ENCODE measurements at places on chromosomes 4 and X.

- DNase-seq = no peak
Observed at GRCh38 chrX:104428231-104428630, 137.8 kb upstream of the IL1RAPL2 start.

DNA sequence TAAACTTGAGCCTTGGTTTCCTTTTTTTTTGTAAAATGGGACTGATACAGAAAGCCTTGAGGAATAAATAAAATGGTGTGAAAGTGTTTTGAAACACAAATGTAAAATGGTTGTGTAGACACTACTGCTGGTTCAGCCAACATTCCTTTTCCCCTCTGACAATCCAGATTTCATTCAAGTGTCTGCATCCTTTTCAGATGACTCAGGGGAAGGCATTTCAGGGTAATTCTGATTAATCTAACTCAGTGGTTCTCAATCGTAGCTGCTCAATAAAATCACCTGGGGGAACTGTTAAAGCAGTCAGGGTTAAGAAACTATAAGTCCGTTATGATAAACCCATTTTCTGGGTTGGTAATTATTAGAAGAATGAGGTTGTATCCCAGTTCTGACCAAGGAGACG is 4.6 kb downstream of the ARHGAP10 start:
- DNase-seq = no peak

DNA sequence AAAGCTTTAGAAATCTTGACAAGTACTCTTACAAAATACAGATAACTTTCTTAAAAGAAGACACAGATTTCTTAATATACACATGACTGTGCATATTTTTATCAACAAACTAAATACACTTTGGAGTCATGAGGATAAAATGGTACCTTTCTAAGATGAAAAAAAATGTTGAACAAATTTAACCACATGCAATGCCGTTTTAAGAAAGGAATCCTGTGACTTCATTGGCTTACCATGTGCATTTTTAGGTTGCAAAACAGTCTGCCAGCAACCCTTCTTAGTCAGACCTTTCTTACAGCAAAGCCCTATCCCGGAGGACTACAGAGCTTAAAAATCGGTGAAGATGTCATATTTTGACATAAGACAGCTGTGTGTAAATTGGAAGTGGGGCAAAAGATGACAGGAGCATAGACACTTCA is 51.7 kb downstream of the GASK1B start:
- DNase-seq = no peak

- DNase-seq = no peak
Observed at GRCh38 chrX:3697701-3698279, 15.7 kb downstream of the PRKX start.

DNA sequence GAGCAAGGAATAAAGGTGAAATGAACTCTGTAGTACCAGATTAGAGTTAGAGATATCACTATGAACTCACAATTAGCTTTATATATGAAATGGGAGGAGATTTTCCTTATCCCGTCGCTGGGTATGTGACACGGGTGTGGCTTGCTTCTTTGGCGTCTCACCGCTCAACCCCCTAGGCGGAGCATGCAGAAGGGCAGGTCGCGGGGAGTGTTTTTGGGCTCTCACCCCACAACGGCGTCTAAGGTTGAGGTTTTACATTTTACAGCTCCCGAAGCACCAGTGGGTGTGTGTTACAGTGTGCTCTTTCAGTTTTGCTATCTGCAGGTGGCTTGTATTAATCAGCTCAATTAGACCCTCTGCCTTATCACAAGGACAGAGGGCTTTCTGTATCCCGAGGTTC is 42.1 kb upstream of the MAGEB10 start:
- no peak for DNase-seq

DNA sequence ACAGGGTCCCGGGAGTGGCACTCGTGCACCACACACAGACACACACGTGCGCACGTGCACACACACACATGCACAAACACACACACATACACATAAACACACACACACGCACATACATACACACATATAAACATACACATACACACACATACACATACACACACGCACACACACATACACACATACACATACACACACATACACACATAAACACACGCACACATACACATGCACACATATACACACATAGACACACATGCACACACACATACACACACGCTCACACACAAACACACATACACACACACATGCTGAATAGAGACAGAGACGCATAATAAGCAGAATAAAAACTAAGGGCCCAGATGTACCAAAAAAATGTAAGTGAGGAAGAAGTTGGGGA is 332.2 kb upstream of the CXorf51B start:
- DNase-seq = no peak

- no peak for DNase-seq
Observed at GRCh38 chrX:110123331-110123782, 120.4 kb downstream of the TMEM164 start.

DNA sequence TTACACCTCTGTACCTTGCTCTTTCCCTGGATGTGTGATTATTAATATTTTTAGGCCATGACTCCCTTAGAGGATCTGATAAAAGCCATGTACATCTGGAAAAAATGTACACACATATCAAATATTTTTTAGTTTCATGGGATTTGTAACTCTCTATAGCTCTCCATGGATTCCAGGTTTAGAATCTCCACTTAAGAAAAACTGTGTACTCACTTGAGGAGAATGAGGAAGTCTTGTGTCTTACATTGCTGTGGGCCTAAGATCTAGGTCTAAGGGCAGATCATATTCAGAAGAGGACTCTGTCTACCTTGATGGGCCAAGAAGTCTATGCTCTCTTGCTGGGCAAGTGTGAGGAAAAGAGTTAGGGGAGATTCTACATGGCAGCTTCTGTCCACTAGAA is 98.0 kb downstream of the RRAGB start:
- DNase-seq = no peak

GRCh38 chrX:16970977-16971376 is 24.5 kb downstream of the REPS2 start:
- no peak for DNase-seq

DNA sequence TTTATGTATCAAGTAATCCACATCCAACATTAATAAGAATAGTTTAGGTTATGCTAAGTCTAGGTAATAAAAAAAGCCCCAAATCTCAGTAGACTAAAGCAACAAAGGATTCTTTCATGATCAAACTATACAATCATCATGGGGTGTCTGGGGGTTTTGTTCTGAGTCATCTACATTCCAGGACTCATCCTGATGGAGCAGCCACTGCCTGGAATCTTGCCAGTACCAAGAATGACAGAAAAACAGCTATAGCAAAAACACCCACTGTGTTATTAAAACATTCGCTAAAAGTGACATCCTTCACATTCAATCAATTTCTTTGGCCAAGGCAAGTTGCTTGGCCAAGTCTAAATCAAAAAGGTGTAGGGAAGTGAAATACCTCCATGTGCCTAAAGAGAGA is 3.9 kb upstream of the ARHGEF38 start:
- no peak for DNase-seq
